Caudate nucleus (tissue), 63 donors: ENCODE measurements at places on chromosomes 7 and 10.

DNA sequence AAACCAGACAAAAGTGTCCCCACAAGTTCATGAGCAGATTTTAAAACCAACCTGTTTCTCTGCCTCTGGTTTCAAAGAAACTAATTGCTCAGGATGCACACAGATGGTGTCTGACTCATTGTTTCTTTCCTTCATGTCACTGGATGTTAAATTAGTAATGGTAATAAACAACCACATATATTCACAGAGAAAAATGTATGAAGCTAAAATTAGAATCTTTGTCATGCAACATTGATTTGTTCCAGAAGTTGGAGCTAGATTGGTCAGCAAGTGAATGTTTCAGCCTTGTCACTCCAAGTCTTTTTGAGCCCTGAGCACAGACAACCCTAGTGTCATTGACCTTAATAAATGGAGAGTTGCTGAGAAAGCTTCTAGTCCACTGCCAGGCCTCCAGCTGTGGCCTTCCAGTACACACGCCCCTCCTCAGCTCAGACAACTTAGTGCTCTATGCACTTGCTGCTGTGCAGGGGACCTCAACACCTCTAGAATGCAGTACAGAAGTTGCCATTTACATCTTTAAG, 175.9 kb downstream of the CCDC71L start:
- no peak for DNase-seq

DNA sequence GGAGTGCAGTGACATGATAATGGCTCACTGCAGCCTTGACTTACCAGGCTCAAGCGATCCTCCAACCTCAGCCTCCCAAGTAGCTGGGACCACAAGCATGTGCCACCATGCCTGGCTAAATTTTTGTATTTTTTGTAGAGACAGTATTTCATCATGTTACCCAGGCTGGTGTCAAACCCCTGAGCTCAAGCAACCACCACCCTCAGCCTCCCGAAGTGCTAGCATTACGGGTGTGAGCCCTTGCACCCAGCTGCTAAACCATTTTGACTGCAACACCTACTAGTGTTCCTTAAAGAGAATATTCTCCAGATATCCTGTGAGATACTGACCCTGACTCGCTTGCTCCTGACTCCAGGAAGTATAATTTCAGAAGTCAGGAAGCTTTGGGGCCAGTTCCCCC, 85.8 kb downstream of the PLXNA4 start:
- no peak for DNase-seq

GRCh38 chr10:120098232-120098930, 205.9 kb downstream of the SEC23IP start:
- DNase-seq = no peak

- DNase-seq = no peak
These were observed 19.6 kb downstream of the GRID1 start for GRCh38 chr10:86346799-86347665.
